ENCODE measurements at places on chromosomes 5 and 9. TPM values are rescaled to one million over a fixed set of nuclear protein-coding genes. Genes with fewer than 3 reads are reported as not detected.

- no peak for DNase-seq
These were observed 85.8 kb downstream of the DAP start for GRCh38 chr5:10675177-10675700.

- no peak for DNase-seq
These were observed 318.3 kb downstream of the CAAP1 start for GRCh38 chr9:26574256-26574655.

- peak; percentile 48 for DNase-seq
These were observed 175.8 kb upstream of the KLF9 start for GRCh38 chr9:70590315-70590677.

- peak; percentile 9 for DNase-seq
These were observed 13.2 kb upstream of the SLC25A48 start for GRCh38 chr5:135821061-135821801.

- DNase-seq, result no peak
These were observed 16.3 kb upstream of the OBP2B start for GRCh38 chr9:133225171-133226011.

GRCh38 chr5:95835682-95836385, 13.3 kb upstream of the GLRX start:
- DNase-seq, result no peak

IQGAP2 gene
- 0.52 TPM for total RNA-seq

- no peak for DNase-seq
These were observed 2.7 kb upstream of the CNOT6 start for GRCh38 chr5:180491496-180491895.

DNA sequence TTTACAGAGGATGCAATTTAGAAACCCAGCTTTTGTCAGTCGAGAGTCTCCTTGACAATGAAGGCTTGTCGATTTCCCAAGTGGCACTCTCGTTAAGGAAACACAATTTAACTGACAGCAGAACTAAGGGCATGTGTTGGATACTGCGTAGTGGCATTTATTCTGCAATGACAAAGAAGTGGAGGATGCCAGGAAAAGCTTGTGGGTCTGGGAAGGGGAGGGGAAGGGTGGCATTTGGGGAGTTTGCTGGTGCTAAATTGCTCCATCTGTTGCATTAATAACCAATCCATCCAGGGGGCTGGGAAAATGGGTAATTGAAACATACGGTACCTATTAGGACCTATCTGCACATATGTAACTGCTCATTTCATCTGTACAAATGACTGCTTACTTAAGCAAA, 190.6 kb downstream of the NSG2 start:
- DNase-seq, result no peak

DNA sequence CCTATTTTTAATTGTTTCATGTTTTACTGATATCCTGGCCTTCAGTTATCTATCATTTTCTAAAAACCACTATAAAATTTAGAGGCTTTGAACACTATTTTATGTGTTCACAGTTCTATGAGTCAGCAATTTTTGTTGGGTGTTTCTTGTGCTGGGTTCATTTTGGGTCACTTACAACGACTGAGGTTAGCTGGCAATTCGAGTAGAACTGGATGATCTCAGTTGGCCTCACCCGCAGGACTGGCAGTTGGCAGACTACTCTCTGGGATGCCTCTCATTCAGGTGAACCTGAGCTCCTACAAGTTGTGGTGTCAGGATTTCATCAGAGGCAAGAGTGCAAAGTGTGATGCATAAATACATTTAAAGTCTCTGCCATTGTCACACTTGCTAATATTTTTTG, 151.0 kb upstream of the PAPPA start:
- peak; percentile 90 for DNase-seq

GRCh38 chr9:137728444-137729311, 109.9 kb downstream of the EHMT1 start:
- no peak for DNase-seq

DNA sequence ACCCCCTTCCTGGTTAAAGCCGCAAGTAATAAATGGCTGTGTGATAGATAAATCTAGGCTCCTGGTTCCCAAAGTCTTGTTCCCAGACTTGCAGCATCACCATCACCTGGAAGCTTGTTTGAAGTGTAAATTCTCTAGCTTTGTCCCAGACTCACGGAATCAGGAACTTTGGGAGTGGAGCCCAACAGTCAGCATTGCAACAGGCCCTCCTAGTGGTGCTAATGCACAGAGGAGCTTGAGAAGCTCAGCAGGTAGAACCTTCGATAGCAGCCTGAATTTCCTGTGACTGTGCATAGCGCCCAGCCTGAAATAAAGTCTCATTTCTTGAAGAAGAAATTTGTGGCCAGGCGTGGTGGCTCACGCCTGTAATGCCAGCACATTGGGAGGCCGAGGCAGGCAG, 30.3 kb upstream of the MELK start:
- DNase-seq, result no peak

- DNase-seq, result peak; percentile 6
These were observed 48.9 kb downstream of the ADRB2 start for GRCh38 chr5:148875205-148875875.

PCDHGA9 gene
- 0.17 TPM for total RNA-seq

GRCh38 chr5:129563585-129563984, 103.5 kb downstream of the ADAMTS19 start:
- no peak for DNase-seq

- no peak for DNase-seq
These were observed 113.3 kb downstream of the LRRC70 start for GRCh38 chr5:62691946-62692345.

FAM200C gene
- 11.3 TPM for total RNA-seq

TUSC1 gene
- total RNA-seq, result 29.0 TPM

SLC44A1 gene
- 46.1 TPM for total RNA-seq

SLCO4C1 gene
- 0.10 TPM for total RNA-seq

ODF2 gene
- total RNA-seq, result 32.7 TPM

DNA sequence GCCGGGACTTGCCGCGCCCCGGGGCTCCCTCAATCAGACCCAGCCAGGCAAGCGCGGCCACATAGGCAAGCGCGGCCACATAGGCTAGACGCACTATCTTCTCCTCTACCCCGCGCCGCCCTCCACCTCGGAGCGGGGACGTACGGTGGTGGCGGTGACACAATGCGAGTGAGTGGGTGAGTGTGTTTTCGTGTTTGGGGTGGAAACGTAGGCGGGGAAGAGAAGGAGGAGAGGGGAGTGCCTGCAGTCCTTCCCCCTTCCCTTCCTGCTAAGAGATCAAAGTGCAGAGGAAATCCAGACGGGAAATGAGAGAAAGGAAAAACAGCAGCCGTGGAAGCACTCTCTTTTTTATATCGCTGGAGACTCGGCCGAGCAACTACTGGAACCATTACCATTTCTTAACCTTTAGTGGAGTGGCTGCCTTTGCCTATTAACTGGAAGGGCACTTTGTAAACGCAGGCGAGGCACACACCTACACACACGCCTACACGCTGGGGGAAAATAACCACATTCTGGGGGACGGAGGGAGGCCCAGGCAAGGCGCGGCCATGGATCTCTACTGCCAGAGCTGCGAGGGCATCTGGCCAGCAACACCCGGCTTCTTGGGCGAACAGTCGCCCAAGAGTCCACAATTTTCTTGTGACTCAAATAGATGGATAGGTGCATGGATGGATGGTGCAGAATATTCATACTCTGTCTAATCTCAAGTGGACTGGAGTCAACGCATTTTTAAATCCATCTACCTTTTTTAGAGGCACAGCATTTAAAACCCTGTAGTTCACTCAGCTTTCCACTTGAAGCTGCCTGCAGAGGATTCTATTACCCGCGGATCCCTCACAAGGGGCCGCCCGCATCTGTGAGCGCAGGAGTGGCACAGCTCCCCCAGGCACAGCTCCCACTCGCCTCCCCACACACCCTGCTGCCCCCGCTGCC, 2.1 kb downstream of the EDIL3 start:
- peak; percentile 82 for DNase-seq

EFNA5 gene
- total RNA-seq, result 2.5 TPM

GRCh38 chr9:105444130-105444529, 3.7 kb upstream of the FSD1L start:
- peak; percentile 34 for DNase-seq

- DNase-seq, result peak; percentile 95
These were observed 479.1 kb downstream of the CCDC171 start for GRCh38 chr9:16031971-16032370.

DNA sequence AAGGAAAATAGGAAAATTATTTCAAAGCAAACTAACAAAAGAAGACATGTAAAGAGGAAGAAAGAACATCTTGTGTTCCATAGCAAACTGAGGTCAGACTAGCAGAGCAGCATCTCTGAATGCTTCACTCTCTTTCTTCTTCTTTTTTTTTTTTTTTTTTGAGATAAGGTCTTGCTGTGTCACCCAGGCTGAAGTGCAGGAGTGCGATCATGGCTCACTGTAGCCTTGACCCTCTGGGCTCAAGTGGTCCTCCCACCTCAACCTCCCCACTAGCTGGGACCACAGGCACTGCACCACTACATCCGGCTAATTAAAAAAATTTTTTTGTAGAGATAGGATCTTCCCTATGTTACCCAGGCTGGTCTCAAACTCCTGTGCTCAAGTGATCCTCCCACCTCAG, 36.6 kb downstream of the MELK start:
- DNase-seq, result no peak

EIF4EBP3 gene
- not detected for total RNA-seq

DNA sequence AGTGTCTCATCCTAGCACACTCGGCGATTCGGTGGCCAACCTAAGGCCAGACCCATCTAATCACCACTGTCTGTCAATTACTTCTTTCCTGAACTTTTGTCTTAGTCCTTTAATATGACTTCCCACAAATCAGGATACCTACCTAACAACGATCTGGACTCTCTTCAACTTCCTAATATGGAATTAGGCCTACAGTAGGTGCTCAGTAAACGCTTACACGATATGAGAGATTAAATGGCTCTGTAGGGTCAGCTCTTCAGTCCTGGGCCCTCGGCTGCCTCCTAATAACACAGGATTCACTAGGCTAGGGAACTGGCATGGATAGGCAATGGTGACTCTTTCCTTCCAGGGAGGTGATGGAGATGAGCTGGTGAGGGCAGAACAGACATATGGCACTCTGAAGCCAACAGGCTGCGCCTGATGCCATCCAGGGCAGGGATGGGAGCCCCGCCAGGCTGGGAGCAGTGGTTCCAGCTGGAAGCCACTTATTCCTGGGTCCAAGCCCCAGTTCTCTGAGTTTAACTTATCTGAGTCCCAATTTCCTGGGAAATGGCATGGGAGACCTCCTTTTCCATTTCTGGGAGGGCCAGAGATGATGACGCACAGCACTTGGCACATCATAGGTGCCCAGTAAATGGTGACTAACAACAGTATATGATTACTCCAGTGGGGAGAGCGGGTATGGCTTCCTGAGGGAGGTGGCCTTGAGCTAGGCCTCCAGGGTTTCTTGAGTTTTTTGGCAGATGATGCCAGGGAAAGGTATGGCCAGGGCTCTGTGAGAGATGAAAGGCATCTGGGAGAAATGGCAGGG, 7.3 kb downstream of the PDGFRB start:
- no peak for DNase-seq

NTNG2 gene
- total RNA-seq, result 0.49 TPM

GPR151 gene
- not detected for total RNA-seq

DNA sequence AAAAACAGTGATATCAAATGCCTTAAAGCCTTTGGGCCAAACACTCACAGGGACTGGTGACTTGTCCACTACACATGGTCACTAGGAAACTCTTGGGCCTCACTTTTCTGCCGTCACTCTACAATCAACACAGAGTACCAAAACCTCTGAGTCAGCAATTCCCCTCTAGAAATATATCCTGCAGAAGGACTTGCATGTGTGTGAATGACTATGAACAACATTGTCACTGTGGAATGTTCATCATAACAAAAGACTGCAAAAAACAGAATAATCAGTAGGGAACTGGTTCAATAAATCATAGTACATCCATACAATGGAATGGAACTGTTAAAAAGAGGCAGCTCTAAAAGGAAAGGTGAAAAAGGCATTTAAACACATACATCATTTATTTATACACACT, 44.1 kb upstream of the SMU1 start:
- no peak for DNase-seq

SELENOP gene
- 45.1 TPM for total RNA-seq

GRCh38 chr5:138276402-138277054, 2.1 kb upstream of the GFRA3 start:
- DNase-seq, result peak; percentile 9

MCTP1 gene
- 0.02 TPM for total RNA-seq

DNA sequence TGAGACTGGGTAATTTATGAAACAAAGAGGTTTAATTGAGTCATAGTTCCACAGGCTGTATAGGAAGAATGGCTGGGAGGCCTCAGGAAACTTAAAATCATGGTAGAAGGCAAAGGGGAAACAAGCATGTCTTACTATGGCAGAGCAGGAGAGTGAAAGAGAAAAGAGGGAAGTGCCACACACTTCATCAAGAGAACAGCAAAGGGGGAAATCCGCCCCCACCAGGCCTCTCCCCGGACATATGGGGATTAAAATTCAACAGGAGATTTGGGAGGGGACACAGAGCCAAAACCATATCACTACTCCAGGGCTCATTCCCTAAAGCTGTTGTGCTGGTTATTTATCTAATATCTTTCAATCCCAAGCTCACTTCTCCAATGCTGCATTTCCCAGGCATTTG, 50.2 kb upstream of the NR3C1 start:
- no peak for DNase-seq

SLC25A48 gene
- total RNA-seq, result not detected

SLC36A3 gene
- total RNA-seq, result not detected

GRCh38 chr5:100789694-100790093, 113.4 kb downstream of the ST8SIA4 start:
- no peak for DNase-seq

GRCh38 chr5:142486581-142486980, 161.8 kb upstream of the SPRY4 start:
- peak; percentile 68 for DNase-seq

GRCh38 chr5:82320966-82321365, 42.8 kb upstream of the RPS23 start:
- peak; percentile 45 for DNase-seq

DNA sequence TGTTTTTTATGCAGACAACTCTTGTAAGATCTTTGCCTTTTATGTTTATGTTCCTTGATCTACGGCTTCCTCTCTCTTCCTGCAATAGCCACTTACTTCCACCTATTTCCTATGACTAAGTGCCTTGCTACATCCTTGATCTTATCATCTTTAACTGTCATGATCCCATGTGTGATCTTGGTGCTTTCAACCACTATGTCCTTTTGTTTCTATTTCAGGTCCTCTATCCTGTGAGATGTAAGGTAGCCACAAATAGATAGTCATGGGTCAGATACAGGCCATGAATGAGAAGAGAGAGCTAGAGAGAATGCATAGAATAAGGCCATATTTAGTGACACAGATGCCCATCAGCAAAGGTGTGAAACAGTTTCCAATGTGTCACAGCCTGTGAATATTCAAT, 243.6 kb upstream of the HAPLN1 start:
- DNase-seq, result peak; percentile 66

- peak; percentile 92 for DNase-seq
These were observed 24.0 kb upstream of the KLF9 start for GRCh38 chr9:70438341-70438928.

DNA sequence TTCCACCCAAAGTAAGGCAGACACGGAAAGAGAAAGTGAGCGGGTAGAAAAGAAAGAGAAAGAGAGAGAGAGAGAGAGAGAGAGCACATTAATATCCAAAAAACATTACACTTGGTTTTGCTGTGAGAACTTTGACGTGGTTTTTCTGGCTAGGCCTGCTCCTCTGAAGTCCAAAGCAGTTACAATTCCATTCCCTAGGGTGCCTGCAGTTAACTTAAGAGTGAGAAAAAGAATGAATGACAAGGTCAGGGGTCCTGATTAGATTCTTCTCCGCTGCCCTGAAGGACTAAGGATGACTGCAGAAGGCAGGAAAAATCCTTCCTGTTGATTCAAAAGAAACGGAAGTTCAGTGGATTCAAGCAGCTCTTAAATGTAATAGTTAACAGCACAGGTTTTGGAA, 589.8 kb downstream of the PRELID2 start:
- DNase-seq, result peak; percentile 4
